NCI-H2227 treated with DMSO at 0.1 percent for 48 hours (cell line): ENCODE measurements at places on chromosomes 6 and 20.

- no peak for DNase-seq
Observed at GRCh38 chr6:36671687-36672375, 6.7 kb upstream of the CDKN1A start.

DNA sequence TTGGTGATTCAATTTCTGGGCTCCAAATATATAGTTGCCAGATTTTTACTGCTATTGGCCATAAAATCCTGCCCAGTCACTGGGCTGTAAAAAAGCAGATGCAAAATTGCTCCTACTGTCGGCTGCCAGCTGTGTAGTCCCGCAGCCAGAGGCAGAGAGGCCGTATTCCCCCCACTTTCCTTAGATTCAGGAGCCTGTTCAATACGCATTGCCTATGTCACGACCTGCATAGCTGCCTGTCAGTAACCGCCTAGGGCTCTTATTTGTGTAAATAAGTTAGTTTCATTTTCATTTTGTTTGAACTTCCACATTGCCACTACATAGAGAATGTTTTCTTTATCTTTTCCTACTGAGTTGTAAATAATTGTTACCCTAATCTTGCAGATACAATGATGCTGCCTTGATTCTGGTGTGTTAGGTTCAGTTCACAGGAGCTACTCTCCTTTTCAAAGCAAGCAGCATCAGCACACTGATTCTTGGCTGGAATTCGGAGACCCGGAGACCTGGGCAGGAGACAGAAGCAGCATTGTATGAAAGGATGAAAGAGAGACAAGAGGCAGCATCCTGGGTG lies 46.0 kb upstream of the UST start:
- peak; percentile 2 for DNase-seq

- no peak for DNase-seq
Observed at GRCh38 chr20:50318710-50319109, 128.1 kb downstream of the CEBPB start.

DNA sequence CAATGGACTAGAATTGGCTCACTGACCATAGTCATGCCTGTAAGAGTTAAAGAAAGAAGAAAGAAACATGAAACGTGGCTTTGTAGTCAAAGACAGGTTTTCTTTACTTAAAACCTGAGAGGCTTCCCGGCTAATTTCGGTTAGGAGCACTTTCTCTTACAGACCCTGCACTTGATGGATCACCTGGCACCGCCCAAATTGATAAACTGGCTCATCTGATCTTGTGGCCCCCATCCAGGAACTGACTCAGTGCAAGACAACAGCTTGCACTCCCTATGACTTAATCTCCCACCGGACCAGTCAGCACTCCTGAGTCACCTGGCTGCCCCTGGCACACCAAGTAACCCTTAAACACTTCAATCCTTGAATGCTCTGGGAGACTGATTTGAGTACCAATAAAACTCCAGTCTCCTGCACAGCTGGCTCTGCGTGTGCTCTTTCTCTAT lies 12.3 kb downstream of the TMEM14B start:
- DNase-seq = no peak

GRCh38 chr6:35181933-35182612 lies 31.7 kb upstream of the SCUBE3 start:
- no peak for DNase-seq

DNA sequence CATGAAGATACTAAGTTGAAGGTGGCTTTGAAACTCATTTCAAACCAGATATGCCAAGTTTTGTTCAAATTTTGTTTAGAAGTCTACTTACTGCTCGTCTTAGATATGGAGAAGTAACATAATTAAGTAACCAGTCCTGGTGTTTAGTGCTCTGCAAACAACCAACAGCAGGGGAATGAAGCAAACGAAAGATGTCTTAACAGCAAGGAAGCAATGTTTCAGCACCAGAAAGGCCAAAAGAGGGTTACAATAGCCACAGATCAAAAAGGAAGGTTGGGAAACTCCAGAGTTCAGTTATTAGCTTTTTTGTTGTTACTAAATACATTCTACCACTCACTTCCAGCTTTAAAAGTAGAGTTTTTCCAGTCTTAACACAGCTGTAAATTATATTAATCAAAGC lies 45.1 kb downstream of the LHFPL5 start:
- DNase-seq = no peak

DNA sequence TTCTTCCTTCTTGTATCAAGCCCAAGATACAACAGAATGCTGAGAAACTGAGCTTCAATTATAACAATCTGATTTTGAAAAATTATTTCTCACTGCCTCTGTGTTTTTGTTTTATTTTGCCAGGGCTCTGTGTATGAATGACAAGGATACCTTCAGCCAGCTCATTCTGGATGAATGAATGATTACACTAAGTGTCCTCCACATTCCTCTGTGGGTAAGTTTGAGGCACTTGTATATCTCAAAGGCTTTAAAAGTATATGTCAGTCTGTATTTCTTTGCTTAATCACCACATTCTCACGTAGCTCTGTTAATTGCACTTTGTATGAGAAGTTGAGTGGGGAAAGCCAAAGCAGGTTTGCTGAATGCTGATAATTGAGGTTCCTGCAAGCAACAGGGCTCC lies 95.1 kb downstream of the TIAM2 start:
- DNase-seq = no peak

GRCh38 chr6:149541139-149541538 lies 4.7 kb downstream of the PPIL4 start:
- no peak for DNase-seq

GRCh38 chr20:63775096-63775978 lies 35.8 kb downstream of the SLC2A4RG start:
- no peak for DNase-seq

DNA sequence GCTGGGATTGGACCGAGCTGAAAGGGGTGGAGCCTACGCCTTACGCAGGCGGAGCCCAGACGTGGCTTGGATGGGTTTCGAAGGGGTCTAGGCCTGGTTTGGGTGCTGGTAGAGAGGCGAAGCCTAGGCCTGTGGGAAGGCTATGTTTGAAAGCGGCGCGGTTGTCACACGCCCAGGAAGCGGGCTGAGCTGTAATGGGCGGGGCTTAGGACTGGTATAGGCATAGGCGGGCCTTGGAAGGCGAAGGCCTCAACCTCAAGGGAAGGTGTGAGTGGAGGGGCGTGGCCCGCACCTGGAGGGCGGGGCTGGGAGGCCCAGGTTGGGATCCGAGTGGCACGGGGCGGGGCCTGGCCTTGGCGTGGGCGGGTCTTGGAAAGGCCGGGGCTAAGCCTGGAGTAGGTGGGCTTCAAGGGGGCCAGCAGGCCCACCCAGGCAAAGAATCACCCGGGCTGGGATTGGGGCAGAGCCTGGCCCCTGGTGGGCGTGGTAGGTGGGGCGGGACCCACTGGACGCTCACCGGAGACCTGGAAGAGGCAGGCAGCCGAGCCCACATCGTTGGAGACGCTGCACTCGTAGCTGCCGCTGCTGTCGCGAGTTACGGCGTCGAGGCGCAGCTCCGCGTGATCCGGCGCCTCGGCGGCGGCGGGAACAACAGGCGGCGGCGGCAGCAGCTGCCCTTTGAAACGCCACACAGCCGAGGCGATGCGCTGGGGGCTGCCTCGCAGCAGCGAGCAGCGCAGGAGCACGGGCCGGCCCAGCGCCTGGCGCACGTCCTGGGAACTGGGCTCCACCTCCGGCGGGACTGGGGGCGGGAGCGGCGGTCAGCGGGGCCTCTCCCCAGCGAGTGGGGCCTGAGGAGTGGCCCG lies 49.0 kb downstream of the MDGA1 start:
- DNase-seq = no peak

DNA sequence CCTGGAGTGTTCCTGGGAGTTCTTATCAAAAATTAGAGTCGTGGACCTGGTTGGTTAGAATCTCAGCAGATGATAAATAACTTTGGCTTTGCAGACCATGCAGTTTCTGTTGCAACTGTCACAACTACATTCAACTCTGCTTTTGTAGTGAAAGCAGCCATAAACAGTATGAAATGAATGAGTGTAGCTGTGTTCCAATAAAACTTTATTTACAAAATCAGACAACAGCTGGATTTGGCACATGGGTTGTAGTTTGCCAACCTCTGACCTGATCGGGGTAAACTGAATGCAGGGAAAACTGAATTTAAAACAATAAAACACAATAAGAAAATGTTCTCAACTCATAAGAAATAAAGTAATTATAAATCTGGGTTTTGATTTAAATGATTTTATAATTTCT lies 513.8 kb downstream of the CDKAL1 start:
- DNase-seq = no peak

DNA sequence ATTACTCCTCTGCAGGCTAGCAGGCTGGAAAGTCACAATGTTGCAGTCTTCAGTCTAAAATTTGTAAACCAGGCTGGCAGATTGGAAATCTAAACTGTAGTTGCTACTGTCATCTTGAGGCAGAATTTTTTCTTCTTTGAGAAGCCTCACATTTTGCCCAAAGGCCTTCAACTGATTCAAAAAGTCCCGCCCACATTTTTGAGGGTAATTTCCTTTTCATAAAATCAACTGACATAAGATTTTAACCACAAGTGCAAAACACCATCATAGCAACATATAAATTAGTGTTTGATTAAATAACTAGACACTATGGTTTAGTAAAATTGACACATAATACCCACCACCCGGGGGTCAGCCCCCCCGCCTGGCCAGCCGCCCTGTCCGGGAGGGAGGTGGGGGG lies 28.4 kb downstream of the HLA-C start:
- no peak for DNase-seq

GRCh38 chr6:90100059-90100665 lies 196.5 kb downstream of the BACH2 start:
- no peak for DNase-seq
